Activated gamma-delta T cell treated with anti-CD3 and anti-CD28 coated beads, Interleukin-2, amount 50 U/mL, for 16 hours (primary cell): ENCODE measurements at places on chromosomes 2 and 18.
A peak's percentile ranks its signal among the peaks of the same experiment; 100 is the strongest.

GRCh38 chr18:59932401-59932800, 32.6 kb downstream of the PMAIP1 start:
- no peak for DNase-seq

- DNase-seq, result no peak
Measured at GRCh38 chr2:99490623-99491461, 1.0 kb upstream of the REV1 start.

DNA sequence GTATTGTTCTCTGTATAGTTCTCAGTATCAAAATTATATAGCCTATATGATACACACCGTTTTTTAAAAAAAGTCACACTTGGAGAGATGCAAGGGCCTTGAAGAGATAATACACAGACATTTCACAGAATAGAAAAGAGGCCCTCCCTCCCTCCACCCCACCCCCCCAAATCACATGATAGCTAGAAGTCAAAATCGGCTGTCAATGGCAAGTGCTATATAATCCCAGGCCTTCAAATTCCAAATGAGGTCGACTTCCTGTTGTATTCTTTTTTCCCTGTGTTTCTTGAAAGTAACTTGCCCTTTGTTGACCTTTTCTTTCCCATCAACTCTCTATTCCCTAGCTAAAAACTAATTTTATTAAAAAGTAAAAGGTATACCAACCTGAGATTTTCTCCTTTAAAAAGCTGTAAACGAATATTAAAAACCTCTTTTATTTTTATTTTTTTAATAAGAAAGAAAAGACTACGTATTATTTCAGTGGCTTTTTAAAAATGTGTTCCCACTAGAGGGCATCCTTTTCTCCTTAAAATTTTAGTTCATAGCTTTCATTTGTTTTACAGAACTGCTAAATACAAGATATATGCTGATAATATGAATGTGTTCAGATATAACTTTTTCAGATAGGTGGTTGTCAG, 46.6 kb downstream of the KCMF1 start:
- no peak for DNase-seq

GRCh38 chr2:102971701-102972100, 209.9 kb downstream of the TMEM182 start:
- DNase-seq, result no peak

- no peak for DNase-seq
Measured at GRCh38 chr2:233980955-233981561, 63.9 kb downstream of the TRPM8 start.

DNA sequence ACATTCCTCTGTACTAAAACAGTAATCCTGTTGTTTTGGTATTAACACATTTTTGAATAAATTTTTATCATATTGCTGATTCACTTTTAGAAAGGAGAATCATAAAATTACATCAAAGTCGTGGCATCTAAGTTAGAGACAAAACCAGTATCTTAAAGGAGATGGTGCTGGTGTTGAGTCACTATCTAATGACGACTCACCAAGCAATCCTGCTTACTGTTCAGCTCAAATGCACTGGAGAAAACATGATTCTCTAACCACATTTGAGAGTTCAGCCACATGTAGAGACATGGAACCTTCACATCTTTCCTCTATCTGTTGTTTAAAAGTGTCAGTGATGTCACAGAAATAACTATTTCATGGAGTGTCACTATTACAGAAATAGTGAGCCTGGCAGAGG, 473.8 kb downstream of the TGIF1 start:
- no peak for DNase-seq

- no peak for DNase-seq
Measured at GRCh38 chr2:189002079-189002478, 27.9 kb downstream of the COL3A1 start.

DNA sequence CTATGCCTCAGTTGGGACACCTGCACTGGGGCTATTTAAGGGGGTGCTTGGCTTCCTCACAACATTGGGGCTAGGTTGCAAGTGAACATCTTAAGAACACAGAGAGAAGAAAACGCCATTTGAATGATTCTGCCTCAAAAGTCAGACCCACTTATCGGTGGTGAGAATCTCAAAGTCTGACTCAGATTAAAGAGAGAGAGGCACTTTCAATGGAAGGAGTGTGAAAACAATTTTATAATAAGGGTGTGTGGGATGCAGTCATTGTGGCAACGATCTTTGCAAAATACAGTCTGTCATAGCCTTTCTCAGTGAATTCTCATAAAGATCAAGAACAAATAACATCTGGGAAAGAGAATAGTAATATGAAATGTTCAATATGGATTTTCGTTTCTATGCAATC, 41.8 kb downstream of the CCDC102B start:
- no peak for DNase-seq

GRCh38 chr2:105235388-105236059, 6.0 kb upstream of the GPR45 start:
- DNase-seq, result peak; percentile 28

DNA sequence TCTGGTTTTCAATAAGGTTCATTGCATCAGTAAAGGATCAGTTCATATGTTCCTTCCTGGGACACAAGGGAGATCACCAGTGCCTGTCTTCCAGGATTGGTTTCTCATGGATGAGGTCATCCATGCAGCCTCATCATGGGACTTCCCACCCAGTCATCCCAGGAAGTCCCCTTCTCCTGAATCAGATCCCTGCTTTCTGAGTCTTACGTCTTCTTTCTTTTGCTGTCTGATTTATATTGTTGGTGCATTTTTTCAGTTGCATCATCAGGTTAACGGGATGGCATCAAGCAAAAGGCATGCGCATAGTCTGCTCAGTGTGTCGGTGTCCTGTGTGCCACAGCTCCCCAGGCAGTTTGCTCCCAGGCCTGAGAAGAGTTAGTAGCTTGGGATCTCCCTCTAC, 105.9 kb downstream of the SOX11 start:
- no peak for DNase-seq

- DNase-seq, result no peak
Measured at GRCh38 chr2:226720948-226721347, 78.7 kb downstream of the IRS1 start.

GRCh38 chr2:177896587-177896986, 176.0 kb downstream of the PDE11A start:
- no peak for DNase-seq

DNA sequence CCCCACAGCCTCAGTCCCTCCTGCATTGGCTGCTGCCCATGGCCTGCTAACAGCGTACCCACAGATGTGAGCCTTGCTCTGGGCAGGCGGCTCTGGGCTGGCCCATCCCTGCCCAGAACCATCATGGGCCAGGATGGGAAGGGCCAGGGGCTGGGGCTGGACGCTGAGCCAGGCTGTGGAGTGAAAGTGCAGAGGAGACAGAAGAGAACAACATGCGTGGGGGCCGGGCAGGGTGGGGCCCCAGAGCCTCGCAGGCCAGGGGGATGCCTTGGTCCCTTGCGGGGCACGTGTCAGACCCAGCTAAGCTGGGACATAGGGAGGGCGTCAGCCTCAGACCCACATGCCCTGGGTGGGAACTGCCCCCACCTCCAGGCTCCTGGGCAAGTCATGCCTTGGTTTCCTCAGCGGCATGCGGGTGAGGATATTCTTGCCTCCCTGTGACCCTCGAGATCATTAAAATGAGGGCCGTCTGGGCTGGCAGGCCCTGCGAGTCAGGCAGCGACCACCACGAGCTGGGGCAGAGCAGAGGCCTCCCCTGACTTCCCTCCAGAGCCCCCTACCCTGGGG, 27.3 kb downstream of the GPC1 start:
- no peak for DNase-seq

DNA sequence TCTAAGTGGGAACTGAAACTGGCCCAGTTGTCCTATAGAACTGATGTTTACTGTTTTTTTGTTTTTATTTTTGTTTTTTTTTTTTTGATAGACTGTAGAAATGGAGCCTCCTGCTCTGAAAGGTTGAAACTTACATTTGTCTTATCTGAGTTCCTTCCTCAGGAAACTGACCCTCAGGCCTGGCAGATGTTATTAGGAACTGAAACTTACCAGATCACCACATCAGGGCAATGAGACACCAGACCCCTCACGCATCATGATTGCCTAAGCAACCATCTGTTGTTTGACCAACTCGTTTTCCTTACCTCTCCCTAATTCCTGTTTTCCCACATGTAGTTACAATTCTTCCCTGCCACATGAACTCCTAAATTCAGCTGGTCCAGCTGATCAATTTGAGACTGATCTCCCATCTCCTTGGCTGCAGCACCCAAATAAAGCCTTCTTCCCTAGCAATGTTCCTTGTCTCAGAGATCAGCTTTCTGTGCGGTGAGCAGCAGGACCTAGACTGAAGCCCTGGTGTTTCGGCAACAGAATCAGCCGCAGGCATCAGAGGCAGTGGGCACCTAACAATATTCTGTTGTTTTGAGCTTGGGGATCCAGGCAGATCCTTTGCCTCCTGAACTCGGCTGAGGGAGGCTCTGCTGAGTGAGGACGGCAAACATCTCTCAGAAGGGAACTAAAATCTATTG, 96.8 kb downstream of the MSH2 start:
- DNase-seq, result no peak

DNA sequence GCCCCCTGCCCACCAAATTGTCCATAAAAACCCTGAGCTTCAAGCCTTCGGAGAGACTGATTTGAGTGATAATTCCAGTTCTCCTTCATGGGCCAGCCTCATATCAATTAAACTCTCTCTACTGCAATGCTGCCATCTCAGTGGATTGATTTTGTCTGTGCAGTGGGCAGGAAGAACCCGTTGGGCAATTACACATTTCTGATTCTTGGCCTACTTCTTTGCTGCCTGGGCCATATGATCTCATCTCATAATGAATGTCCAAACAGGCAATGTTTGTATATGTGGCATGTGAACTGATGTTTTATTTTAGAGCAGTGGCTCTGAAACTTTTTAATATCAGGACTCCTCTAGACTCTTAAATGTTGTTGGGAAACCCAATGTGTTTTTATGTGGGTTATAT, 101.2 kb upstream of the SLC38A11 start:
- no peak for DNase-seq

- DNase-seq, result peak; percentile 9
Measured at GRCh38 chr2:25168256-25169072, at the start of gene POMC. POMC (minus strand) TSS chr2:25168580; CDS start chr2:25164772, 3,808 bp downstream.

DNA sequence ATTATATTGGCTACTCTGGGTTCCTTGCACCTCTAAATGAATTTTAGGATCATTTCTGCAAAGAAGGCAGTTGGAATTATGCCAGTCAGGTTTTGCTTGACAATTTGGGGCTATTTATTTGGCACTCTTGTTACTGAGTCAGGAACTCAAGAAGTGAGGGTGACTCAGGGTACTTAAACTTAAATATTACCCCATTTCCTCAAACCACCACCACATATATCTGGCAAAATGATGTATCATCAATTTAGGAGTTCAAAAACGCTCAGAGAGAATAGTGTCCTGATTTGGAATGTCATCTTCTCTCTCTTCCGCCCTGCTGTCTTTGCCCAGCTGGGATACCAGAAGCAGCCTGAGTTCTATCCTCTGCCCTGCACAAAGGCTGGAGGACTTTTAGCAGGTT, 2.4 kb upstream of the THNSL2 start:
- no peak for DNase-seq
